ENCODE measurements at places on chromosomes 3 and 15. TPM values are rescaled to one million over a fixed set of nuclear protein-coding genes. Genes with fewer than 3 reads are reported as not detected.

DNA sequence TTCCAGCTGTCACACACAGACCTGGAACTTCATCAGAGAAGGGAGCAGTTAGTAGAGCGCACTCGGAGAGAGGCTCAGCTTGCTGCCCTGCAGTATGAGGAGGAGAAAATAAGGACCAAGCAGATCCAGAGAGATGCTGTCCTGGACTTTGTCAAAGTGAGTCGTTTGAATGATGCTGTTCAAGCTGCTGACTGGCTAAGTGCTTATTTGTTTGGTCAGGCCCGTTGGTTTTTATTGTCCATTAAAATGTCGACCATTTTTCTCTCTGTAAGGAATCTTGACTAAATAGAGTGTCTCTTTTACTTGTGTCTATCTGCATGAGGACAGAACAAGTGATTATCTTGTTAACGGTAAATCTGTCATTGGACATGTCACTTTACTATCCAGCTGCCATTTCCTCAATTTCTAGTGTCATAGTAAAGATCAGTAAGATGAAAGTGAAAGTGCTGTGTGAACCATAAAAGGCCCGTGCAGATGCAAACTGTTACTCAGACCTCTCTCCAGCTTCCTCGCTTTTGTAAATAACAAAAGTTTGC is 56.9 kb downstream of the LRCH3 start:
- peak overlapping the region; percentile 49 for H3K4me3 ChIP-seq
- H3K4me1 ChIP-seq = peaks cover 8% of the 10 kb centered on the region
- no peaks in the 10 kb centered on the region for H3K27me3 ChIP-seq
- peak; percentile 41 for DNase-seq
- peaks cover 33% of the 10 kb centered on the region for H3K36me3 ChIP-seq

GRM2 gene
- 5.1 TPM for total RNA-seq

LNP1 gene
- 1.2 TPM for total RNA-seq

DNA sequence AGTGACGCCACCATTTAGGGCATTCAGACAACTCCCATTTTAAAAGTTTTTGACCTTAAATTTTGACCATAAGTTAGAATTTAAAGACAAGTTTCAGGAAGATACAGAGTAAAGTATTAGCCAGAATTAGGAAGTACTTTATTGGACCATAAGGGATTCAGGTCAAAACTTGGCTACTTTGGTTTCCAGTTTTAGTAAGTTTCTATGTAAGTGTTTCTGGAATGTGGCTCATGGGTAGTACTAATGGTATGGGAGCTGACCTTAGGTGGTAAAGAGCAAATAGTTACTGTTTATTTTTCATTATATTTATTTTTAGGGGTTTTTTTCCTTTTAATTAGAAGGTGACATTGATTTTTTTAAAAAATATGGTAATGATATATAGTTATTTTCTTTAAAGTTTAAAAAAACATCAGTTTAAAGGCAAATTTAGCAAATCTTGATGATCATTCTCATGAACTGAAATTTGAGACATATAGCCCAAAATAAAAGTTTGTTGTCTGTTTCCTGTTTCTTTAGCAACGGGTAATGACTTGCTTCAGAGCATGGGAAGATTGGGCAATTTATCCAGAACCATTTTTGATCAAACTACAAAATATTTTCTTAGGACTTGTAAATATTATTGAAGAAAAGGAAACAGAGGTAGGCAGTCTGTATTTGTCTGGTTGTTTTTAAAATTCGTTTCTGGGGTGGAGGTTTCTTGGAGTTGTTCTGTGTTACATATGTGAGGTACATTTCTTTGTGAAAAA is 34.3 kb downstream of the U2SURP start:
- H3K27ac ChIP-seq = no peak overlapping the region
- H3K27me3 ChIP-seq = no peaks in the 10 kb centered on the region
- H3K4me1 ChIP-seq = no peaks in the 10 kb centered on the region

DNA sequence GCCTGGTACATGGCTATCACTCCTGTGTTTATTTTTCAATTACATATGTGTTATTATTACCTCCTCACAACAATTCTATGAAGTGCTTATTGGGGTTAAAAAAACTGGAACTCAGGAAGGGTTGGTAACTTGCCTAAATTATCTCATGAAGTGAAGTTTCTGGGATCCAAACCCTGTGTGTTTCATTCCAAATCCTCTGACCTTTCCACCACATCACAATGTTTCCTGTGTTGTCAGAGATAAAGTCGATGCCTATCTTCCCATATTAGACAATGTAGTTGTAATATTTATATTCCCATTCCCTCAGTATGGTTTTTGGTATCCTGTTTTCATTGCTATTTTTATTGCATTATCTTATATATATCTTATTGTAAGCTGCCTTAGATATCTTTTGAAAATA is 269.1 kb upstream of the CFAP20DC start:
- no peak overlapping the region for H3K27ac ChIP-seq
- no peaks in the 10 kb centered on the region for H3K36me3 ChIP-seq
- no peaks in the 10 kb centered on the region for H3K27me3 ChIP-seq

DNA sequence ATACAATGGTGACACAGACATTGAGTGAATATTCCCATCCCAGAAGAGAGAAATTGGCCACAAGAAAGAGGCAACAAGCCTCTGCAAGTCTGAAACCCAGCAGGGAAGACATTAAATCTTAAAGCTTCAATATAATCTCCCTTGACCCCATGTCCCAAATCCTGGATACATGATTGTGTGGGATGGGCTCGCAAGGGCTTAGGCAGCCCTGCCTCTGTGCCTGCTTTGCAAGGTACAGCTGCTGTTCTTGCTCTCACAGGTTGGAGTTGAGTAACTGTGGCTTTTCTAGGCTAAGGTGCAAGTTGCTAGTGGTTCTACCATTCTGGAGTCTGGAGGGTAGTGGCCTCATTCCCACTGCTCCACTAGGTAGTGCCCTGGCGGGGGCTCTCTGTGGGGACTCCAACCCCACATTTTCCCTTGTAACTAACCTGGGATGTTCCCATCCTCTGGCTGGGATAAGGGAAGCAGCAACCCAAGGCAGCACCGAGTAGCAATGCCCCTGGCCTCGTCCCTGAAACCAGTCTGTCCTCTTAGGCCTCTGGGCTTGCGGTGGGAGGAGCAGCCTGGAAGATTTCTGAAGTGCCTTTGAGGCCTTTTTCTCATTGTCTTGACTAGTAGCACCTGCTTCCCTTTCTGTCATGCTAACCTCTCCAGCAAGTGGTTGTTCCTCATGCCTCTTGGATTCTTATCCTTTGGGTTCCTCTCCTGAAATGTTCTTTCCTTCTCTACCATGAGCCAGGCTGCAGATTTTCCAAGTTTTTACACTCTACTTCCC is 90.0 kb downstream of the FAM174B start:
- H3K27ac ChIP-seq = no peak overlapping the region
- no peak overlapping the region for H3K4me3 ChIP-seq
- no peaks in the 10 kb centered on the region for H3K27me3 ChIP-seq

GRCh38 chr3:58074116-58074715 is 66.0 kb downstream of the FLNB start:
- peaks cover 17% of the 10 kb centered on the region for H3K36me3 ChIP-seq
- DNase-seq = no peak
- H3K27me3 ChIP-seq = no peaks in the 10 kb centered on the region

DNA sequence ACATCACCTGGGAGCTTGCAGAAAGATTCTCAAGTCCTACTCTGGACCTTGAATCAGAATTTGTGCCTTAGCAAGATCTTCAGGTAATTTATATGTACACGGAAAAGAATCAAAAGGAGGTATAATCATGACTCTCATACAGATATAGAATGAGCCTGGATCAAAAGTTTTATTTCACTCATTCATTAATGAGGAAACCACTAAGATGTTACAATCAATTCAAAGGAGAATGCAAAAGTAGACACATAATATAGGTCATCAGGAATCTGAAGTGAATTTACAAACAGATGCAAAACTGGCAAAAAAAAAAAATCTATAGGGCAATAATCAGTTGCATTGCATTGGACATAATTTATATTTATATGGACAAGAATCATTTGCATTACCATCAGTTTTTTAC is 195.4 kb upstream of the TLE3 start:
- no peak overlapping the region for H3K4me3 ChIP-seq
- H3K36me3 ChIP-seq = no peaks in the 10 kb centered on the region
- no peak for DNase-seq
- no peaks in the 10 kb centered on the region for H3K4me1 ChIP-seq
- no peaks in the 10 kb centered on the region for H3K27me3 ChIP-seq

DNA sequence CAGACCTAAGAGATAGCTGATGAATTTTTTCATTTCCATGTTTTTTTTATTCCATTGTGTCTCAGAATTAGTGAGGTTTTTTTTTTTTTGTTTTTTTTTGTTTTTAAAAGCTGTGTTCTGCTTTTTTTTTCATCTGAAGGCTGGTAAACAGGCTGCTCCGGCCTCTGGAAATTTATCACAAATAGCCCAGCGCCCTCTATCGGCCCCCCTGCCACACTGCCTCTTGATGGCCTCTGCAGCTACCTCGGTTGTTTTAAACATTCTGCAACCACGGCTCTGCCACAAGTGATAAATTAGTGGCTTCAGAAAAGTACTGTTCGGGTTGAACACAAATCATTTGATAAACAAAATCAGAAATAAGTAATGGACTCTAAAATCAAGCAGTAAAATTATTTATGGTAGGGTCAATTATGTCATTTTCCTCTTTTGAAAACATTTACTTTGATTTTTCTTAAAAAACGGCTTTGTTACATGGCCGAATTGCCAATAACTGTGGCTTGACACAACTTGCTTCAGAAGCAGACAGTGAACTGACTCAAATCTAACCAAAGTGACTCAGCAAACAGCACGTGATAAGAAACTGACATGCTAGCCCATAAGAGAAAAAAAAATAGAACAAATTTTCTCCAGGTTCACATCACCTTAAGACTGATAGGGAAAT is 87.8 kb downstream of the RSL24D1 start:
- no peaks in the 10 kb centered on the region for H3K36me3 ChIP-seq
- no peaks in the 10 kb centered on the region for H3K27me3 ChIP-seq
- no peak overlapping the region for H3K4me3 ChIP-seq
- DNase-seq = peak; percentile 21

MESD gene
- 38.3 TPM for total RNA-seq

VGLL4 gene
- total RNA-seq = 23.0 TPM

DNA sequence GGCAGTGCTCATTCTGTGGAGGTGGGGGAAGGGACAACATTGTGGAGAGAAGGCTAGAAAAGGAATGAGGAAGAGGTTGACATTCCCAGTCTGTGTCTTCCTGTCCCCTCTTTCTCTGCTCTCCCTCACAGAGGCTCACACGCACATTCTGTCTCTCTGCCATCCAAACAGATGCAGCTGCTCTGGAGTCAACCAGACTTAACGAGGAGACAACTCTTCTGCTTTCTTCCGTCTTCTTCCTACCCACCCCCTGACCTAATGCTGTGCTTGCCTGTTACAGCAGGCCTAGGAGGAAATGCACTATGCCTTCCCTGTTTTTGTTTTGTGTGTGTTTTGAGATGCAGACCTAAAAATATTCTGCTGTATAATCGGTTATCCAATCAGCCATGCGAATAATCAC is 121.9 kb downstream of the CACNA1D start:
- H3K27ac ChIP-seq = no peak overlapping the region
- DNase-seq = no peak
- no peaks in the 10 kb centered on the region for H3K4me1 ChIP-seq
- H3K4me3 ChIP-seq = no peak overlapping the region
- no peaks in the 10 kb centered on the region for H3K36me3 ChIP-seq
- no peaks in the 10 kb centered on the region for H3K27me3 ChIP-seq

DNA sequence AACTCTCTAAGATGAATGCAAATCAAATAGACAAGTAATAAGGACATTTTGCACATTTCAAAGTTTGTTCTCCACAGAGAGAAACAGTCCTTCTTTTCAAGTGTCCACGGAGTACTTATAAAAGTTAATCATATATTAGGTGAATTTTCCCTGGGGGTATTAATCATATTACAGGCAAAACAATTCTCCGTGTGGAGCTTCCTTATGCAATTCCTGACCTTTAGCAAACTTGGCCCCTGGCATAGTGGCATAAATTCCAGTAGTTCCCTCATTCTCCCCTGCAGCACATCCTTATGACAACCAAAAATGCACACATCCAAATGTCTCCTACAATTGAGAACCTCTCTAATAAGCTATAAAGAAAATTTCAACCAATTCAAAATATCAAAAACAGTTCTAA is 34.4 kb downstream of the FSIP1 start:
- no peak overlapping the region for H3K4me3 ChIP-seq
- no peaks in the 10 kb centered on the region for H3K36me3 ChIP-seq
- no peaks in the 10 kb centered on the region for H3K4me1 ChIP-seq

GRCh38 chr3:35322070-35322469 is 317.3 kb upstream of the ARPP21 start:
- H3K4me1 ChIP-seq = no peaks in the 10 kb centered on the region
- no peak overlapping the region for H3K27ac ChIP-seq
- no peaks in the 10 kb centered on the region for H3K27me3 ChIP-seq

GRCh38 chr15:86555939-86556338 is 476.3 kb downstream of the AGBL1 start:
- no peak overlapping the region for H3K4me3 ChIP-seq
- no peaks in the 10 kb centered on the region for H3K36me3 ChIP-seq
- no peak for DNase-seq
- H3K27ac ChIP-seq = no peak overlapping the region
- no peaks in the 10 kb centered on the region for H3K27me3 ChIP-seq

PLSCR2 gene
- 0.62 TPM for total RNA-seq

GPR15 gene
- 5.1 TPM for total RNA-seq

TRPM1 gene
- total RNA-seq = not detected

GRCh38 chr15:36643551-36643950 is 64.1 kb downstream of the CDIN1 start:
- DNase-seq = no peak
- no peaks in the 10 kb centered on the region for H3K4me1 ChIP-seq
- H3K36me3 ChIP-seq = no peaks in the 10 kb centered on the region
- H3K27ac ChIP-seq = no peak overlapping the region
- H3K4me3 ChIP-seq = no peak overlapping the region
- H3K27me3 ChIP-seq = no peaks in the 10 kb centered on the region

DNA sequence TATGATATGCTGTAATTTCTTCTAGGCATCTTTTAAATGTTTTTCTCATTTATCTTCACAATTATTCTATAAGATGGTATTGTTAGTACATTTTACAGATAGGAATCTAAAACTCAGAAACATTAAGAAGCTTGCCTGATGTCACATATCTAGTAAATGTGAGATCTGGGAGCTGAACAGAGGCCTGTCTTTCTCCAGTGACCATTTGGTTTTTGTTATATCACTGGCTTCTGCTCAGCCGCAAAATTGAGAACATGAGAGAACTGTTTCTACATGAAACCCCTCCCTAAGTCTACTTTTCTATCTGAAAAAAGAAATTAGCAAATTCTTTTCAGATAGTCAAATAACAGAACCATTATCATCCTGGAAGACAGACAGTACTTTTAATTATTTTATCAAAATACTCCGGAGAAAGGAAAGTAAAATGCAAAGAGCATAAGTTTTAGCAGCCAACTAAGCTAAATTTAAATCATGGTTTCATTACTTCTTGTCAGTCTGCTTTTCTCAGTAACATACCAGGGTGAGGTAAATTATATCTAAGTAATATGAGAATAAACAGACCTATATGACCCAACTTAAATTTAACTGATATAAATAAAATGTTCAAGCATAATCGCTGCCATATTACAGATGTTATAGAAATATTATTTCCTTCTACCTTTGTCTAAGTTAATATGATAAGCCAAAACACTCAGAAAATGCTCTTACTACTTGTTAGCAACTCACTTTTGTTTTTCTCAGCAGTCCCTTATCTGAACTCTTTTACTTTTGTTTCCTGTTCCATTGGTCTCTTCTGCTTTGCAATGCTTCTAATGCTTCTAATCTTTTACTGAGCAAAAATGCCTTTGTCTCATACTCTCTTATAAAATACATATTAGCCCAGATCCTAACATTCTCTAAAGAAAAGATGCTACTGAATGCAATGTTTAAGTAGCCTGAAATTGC is 68.0 kb upstream of the MBNL1 start:
- peaks cover 27% of the 10 kb centered on the region for H3K4me1 ChIP-seq
- no peaks in the 10 kb centered on the region for H3K27me3 ChIP-seq
- peak overlapping the region; percentile 84 for H3K27ac ChIP-seq
- no peak for DNase-seq
- peak overlapping the region; percentile 50 for H3K4me3 ChIP-seq
- H3K36me3 ChIP-seq = no peaks in the 10 kb centered on the region

Measured in naive thymus-derived CD4-positive, alpha-beta T cell (primary cell).